ENCODE measurements at places on chromosomes 1 and 21. TPM values are rescaled to one million over a fixed set of nuclear protein-coding genes. Genes with fewer than 3 reads are reported as not detected.

GRCh38 chr1:229221106-229222019 lies 49.5 kb upstream of the RAB4A start:
- peak; percentile 54 for DNase-seq

DNA sequence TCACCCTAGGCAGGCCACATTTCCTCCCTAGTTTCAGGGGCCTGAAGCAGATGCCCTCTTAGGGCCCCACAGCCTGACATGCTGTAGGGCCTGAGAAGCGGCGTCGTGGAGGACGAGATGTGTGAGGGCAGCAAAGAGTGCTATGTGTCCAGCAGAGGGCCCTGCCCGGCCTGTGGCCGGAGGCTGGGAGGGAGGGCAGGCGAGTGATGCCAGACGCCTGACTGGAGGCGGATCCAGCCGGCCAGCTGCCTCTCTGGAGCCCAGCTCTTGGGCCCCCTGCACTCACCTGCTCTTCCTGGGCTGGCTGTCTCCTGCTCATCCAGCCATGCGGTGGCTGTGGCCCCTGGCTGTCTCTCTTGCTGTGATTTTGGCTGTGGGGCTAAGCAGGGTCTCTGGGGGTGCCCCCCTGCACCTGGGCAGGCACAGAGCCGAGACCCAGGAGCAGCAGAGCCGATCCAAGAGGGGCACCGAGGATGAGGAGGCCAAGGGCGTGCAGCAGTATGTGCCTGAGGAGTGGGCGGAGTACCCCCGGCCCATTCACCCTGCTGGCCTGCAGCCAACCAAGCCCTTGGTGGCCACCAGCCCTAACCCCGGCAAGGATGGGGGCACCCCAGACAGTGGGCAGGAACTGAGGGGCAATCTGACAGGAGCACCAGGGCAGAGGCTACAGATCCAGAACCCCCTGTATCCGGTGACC lies at the start of gene GPR37L1:
TSS of gene GPR37L1 (plus strand) at position 279 of the 697 bp plus-strand sequence. CDS start at position 326, 47 bp downstream.
- peak; percentile 72 for DNase-seq

DNA sequence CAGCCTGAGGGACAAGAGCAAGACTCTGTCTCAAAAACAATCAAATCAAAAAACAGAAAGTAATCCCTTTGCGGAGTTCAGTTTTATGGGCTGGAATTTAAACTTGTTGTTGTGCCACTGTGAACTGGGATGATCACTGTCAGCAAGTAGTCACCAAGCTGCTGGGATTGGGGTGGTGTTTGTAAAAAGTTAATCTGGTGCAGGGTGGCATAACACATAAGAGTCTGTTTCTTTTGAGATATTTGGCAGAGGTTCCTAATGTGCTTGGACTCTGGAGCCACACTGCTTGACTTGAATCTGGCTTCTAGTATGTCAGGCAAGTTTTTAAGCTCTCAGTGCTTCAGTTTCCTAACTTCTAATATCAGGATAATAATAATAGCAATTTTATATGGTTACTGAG lies 6.6 kb downstream of the CLIC4 start:
- no peak for DNase-seq

The IL6R gene
- 7.6 TPM for total RNA-seq

DNA sequence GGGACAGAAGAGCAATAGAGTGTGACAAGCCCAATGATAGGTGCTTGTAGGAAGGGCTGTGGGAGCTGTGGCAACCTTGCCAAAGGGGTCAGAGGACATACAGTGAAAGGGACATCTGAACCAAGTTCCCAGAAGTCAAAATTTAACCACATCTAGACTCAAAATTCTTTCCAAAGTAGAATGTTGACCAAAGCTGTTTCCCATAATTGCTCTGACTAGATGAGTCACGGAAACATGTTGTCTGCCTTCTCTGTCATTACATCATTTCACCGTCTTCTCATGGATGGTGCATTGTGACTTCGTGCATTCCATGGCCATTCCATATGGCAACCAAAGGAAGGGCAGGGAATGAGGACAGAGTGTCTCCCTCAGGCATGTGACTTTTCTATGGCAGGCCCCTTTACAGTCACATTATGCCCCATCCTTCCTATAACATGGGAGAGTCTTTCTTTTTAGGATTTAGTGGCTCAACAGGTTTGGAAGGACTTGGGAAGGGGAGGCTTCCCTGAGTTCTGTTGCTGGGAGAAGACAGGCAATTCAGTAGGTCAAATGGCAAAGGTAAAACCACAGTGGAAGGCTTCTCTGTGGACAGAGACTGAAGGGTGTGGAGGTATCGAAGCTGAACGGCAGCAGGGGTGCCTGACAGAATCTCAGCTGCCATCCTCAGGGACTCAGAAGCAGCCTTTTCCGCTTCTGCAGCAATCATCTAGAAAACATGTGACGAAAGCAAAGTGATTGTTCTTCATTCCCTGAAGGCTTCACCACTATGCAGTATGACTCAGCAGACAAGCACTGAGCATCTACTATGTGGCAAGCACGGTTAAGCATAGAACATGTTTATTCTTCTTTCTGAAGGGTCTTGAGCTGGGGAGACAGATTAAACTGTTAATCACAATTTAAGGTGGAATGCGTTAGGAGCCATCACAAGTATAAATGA lies 24.7 kb downstream of the NPHS2 start:
- DNase-seq = no peak

The PTCH2 gene
- under 0.01 TPM for total RNA-seq

DNA sequence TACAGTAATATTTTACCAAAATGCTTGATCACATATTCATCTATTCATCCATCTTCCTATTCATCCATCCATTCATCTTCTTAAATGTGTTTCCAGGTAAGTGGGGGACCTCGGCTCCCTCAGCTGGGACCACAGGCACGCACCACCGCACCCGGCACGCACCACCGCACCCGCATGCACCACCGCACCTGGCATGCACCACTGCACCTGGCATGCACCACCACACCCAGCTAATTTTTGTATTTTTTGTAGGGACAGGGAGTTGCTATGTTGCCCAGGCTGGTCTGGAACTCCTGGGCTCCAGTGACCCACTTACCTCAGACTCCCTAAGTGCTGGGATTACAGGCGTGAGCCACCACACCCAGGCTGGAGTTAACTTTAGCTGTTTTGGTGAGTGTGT lies 21.2 kb downstream of the ACTRT2 start:
- no peak for DNase-seq

GRCh38 chr1:223721658-223722607 lies 9.6 kb downstream of the CAPN2 start:
- no peak for DNase-seq

DNA sequence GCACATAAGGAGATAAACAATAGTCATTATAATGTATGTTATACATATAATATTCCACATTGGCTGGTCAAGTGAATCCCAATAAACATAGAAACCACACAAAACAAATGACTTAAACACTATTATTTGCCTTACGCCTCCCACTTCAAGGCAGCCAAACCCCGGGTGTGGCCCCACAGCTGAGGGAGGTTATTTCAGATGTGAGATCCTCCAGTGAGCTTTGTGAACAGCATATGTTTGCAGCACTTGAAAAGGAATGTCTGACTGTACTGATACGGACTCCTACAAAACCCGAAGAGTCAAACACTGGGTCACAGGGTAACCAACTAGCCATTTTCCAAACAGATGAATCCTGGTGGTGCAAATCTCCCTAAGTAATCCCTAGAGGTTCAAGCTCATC lies 27.1 kb upstream of the DISP1 start:
- DNase-seq = no peak

Data from lung microvascular endothelial cell (primary cell).